WTC11 (cell line): ENCODE measurements at places on chromosomes 1 and 21. TPM values are rescaled to one million over a fixed set of nuclear protein-coding genes. Genes with fewer than 3 reads are reported as not detected.

- no peak for DNase-seq
Observed at GRCh38 chr1:941015-941587, 17.4 kb downstream of the SAMD11 start.

- DNase-seq = no peak
Observed at GRCh38 chr1:245397771-245398170, 243.0 kb downstream of the KIF26B start.

DNA sequence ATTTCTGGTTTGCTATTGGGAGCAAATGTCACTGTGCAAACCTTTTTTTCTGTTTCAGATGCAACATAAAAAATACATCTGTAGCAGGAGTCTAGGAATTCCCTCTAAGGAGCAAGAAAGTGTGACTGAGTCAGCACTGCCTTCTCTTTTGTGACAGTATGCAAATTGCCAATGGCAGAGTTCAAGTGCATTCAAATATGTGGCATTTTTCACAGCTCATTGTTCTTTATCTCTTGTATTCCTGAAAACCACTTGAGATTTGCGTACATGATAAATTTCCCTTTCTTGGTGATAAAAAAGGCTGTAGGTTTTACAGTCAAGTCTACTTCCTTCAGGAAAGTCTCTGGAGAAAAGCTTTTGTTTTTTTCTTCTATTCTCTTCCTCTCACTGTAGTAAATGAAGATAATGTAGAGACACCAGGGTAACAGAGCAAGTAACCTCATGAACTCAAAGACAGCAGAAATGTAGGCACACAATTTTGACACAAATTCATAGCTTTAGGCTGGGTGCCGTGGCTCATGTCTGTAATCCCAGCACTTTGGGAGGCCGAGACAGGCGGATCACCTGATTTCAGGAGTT lies 129.7 kb upstream of the L1TD1 start:
- no peak for DNase-seq

DNA sequence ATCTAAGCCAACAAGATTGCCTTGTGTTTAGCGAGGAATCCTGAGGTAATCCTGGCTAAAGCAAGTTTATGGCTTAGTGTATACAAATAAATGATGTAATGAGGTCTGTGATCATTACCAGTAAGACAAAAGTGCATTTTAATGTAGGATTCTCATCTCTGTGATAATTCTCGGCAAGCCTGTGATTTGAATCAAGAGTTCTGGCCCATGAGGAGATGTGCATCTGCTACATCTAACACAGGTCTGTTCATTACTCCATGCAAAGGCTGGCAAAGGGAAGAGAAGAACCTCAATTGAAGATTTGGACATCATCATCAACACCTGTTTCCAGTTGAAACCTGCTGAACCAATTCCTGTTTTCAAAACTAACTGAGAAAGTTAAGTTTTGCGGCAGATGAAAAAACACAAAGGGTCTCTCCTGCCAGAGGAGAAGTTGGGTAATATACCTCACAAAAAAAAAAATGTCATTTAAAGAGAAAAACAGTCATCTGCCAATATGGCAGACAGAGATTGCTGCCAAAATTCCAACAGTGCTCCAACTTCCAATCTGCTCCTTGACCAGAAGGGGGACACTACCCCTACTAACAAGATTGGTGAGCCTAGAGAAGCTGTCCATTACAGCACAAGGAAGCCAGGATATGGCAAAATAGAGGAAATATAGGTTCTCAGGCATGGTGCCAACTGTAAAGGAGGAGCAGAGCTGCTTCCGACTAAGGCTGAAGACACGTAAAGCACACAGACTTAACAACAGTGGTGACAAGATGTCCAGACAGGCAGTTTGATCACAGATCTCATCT lies 453.7 kb downstream of the TTLL7 start:
- DNase-seq = no peak

The UTS2 gene
- not detected in 3 replicates for total RNA-seq
